ENCODE measurements at places on chromosomes 1 and 21.

DNA sequence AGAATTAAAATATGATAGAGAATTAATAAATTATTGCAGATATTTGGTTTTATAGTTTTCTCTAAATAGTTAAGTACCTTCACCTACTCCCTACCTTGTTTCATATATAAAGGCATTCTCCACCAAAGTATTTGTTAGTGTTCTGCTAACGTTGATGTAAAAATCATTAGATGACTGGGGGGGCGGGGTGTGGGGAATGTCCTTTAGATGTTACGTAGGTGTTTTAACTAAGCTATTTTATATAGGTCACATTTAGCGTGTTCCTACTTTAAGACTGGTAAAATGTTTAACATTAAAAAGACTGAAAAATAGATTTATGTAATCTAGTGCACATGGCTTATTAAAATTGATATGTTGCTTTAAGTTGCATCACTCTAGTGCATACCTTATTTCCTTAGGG, 48.6 kb downstream of the PTPRC start:
- no peak for DNase-seq

- DNase-seq = no peak
Observed at GRCh38 chr1:91075233-91076135, 53.6 kb upstream of the ZNF644 start.

GRCh38 chr1:96597218-96597617, 124.4 kb upstream of the PTBP2 start:
- no peak for DNase-seq

DNA sequence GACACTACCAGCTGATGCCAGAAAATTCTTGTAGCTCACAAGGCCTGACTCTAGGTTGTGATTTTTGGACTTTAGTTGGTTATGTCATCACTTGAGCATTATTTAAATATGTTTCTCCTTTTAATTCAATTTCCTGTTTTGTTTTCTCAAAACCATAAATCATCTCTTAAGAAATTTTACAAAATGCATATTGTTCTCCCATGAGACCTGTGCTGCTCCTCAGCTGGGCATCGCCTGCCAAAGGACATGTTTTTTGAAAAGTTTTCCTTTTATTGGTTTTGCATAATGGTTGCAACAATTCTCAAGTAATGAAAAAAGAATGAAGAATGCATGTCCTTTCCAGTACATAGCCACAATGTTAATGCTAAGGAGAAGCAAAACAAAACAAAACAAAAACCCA, 204.7 kb upstream of the LYPLAL1 start:
- no peak for DNase-seq

GRCh38 chr1:155223047-155223446, 14.6 kb downstream of the MTX1 start:
- DNase-seq = no peak

DNA sequence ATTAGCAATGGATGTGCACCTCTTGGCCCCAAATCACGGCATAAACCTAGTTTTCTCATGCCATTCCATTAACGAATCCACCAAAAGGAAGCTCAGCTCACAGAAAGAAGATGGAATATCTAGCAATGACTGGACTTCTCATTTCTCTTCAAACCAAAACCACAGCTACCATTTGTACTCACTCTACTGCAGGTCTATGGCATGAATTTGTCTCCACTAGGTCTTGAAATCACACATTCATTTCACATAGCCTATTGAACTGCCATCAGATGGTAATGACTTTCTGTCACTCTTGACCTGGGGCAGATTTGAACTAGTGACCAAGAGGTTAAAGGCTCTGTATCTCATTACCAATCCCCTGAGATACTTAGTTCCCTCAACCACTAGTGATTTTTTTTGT, 382.7 kb downstream of the DPYD start:
- no peak for DNase-seq

DNA sequence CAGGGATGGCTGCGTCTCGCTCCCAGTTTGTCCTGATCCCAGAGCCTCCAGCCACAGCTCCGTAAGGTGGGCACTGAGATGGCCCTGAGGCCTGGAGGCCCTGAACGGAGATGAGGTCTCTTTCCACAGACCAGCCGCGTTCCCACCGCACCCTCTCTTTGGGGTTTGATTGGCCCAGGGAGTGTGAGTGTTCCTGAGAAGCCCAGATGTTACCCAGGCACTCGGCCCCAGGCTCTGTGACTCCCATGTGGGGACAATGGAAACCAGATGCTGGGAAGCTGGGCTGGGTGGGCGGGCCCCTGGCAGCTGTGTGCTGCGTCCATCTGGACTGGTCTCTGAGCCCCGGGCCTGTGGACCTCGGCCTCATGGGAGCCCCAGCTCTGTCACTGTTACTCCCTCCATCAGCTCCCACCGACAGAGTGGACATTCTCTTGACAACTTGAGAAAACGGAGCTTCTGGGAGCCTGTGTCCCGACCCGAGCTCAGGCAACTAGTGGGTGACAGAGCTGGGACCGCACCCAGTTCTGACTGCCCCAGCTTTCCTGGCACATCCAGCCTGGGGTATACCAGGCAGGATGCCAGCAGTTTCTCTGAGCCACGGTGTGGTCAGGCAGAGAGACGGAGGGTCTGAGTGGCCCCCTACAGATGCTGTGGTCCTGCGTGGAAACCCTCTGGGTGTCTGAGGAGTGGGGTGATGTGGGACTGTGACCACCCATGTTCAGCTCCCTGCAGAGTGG, 9.8 kb upstream of the COL6A1 start:
- no peak for DNase-seq

DNA sequence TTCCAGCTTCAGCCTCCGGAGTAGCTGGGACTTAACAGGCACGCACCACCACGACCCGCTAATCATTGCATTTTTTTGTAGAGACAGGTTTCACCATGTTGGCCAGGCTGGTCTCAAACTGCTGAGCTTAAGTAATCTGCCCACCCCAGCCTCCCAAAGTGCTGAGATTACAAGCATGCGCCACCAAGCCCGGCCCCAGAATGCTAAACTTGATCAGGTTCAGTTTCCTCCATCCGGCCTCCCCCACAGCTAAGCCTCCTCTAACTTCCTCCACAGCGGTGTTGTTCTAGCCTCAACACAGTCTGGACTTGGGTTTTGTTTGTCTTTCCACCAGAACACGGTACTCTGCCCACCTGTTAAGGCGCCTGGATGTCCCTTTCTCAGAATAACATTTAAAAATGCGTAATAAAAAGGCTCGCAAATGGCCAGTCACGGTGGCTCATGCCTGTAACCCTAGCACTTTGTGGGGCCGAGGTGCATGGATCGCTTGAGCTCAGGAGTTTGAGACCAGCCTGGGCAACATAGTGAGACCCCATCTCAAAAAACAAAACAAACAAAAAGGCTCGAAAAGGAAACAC, 2.4 kb downstream of the PARP1 start:
- no peak for DNase-seq

- DNase-seq = no peak
Observed at GRCh38 chr1:219446288-219446687, 166.6 kb downstream of the ZC3H11B start.

DNA sequence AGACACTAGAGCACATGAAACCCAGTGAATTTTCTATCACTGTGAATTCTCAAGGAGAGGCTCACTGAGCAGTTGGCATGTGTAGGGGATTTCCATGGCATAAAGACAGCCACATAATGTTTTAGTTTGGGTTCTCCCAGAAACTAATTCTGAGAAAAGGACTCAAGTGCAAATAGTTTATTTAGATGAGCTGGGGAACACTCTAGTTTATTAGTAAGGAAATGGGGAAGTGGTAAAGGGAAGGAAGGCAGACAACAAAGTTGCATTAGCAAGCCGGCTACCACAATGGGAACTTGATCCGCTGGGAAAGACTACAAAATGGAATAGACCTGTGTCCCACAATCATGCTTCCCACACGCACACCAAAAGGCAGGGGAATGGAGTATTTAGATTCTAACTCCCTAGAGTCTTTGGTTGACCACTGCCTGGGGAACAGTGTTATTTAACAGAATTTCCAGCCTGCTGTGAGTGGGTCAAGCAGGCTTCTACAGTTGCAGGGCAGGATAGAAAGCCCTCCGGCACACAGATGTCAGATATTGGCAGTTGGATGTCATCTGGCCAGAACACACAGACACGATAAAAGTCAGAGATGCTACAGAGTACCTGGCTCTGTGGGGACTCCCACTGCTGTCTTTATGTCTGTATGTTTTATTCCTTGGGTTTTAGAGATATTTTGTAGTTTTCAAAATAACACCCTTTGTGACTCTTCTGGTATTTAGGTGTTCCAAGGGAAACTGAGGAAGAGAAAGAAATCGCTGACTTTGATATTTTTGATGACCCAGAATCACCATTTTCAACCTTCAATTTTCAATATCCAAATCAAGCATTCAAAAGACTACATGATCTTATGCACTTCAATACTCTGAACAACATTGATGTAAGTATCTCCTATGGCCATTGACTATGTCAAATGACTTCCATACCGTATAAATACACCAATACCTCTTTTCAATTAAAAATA, 150.1 kb downstream of the PLA2G4A start:
- DNase-seq = no peak

- no peak for DNase-seq
Observed at GRCh38 chr1:205353612-205354011, 3.1 kb downstream of the KLHDC8A start.

- no peak for DNase-seq
Observed at GRCh38 chr1:33175865-33176264, 6.0 kb downstream of the TRIM62 start.

- no peak for DNase-seq
Observed at GRCh38 chr1:198141668-198142351, 15.0 kb upstream of the NEK7 start.

Measured in stimulated activated CD8-positive, alpha-beta memory T cell treated with anti-CD3 and anti-CD28 coated beads, Interleukin-7, amount 100 ng/mL, for 24 hours (primary cell).